ENCODE measurements at places on chromosomes 5 and 9.

DNA sequence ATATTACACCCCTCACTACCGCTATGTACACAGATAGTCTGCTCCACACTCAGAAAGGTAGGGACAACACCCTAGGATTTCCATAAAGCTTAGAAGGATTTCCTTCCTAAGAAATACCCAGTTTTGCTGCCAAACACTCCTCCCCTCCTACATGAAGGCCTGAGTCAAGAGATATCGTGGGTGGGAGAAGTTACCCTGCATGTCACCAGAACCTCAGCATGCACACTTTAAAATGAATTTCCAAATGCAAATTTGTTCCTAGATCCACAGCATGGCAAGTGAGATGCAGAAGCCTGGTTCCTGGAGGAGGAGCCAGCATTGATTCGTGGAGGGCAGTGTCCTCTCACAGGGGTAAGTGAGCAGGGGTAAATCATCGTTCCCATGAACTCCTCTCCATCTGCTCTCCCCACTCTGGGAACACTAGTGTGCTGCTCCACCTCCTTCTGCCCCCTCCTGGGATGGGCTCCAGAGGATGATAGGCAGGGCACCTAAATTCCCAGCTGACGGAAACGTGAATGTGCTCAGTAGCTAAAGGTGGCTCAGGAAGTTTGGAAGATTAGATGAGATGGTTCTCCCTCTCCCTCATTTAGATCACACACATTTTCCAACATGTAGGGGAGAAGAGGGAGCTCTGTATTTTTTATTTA, 76.7 kb downstream of the PDE4D start:
- DNase-seq = no peak

DNA sequence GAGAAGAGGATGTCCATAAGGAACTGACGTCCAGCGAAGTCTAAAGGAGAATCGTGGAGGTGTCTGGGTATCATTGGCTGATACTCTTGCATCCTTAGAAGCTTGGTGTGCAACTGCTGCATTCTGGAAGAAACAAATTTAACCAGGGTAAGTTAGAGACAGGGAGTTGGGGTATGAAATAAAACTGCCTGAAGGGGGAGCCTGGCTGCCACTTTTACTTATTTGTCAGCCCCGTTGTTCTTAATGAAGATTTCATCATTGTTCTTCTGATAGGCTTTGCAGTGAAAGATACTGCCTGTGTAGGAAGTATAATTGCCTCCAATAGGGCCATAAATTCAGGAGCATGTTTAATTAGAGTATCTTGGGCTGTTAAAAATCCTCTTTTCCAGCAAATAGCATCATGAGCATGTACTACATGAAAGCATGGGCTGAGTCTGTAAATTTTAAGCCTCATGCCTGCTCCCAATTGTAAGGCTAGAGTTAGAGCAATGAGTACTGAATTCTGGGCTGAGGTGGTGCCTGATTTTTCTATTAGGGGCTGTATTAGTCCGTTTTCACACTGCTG, 1264.5 kb upstream of the ACO1 start:
- peak; percentile 44 for DNase-seq

- no peak for DNase-seq
Observed at GRCh38 chr9:6930827-6931226, 173.1 kb downstream of the KDM4C start.

DNA sequence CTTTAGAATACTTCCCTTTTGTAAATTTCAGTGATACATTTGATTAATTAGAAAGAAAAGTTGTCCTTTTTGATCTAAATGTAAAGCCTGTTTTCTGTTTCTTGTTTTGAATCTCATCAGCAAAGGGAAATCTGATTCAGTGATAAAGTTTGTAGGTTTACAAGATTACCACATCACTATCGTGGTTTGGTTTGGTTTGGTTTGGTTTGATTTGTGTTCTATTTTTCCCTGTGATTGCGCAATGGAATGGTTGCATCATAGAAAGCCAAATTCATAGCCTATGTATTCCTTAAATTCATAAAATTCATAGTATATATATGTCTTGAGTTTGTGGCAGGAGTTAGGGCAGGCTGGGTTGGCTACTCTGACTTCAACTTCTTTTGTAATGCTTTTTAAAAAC, 15.2 kb downstream of the SRFBP1 start:
- peak; percentile 50 for DNase-seq

GRCh38 chr9:76082057-76082456, 191.6 kb downstream of the PCSK5 start:
- DNase-seq = no peak

DNA sequence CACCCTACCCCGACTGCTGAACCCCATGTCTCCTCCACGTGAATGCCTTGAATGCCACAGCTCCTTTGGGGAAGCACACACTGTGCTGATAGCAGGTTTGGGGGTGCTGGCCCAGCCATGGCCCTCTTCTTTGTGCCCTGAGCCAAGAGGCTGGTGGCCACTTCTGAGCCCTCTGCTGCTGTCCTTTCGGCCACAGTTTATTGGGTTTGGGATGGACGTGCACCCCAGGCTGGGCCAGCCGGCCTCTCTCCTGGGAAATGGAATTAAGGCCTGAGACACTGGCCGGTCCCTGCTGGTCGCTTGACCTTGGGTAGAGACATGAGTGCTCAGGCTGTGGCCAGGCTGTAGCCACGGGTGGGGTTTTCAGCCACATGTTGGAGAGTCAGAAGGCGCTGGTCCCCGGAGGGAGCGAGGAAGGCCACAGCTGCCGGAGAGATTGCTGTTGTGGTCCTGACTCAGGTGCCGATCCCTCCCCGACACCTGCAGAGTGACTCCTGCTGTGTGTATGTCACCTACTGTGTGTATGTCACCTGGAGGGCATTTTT, 26.6 kb downstream of the FAM163B start:
- no peak for DNase-seq

DNA sequence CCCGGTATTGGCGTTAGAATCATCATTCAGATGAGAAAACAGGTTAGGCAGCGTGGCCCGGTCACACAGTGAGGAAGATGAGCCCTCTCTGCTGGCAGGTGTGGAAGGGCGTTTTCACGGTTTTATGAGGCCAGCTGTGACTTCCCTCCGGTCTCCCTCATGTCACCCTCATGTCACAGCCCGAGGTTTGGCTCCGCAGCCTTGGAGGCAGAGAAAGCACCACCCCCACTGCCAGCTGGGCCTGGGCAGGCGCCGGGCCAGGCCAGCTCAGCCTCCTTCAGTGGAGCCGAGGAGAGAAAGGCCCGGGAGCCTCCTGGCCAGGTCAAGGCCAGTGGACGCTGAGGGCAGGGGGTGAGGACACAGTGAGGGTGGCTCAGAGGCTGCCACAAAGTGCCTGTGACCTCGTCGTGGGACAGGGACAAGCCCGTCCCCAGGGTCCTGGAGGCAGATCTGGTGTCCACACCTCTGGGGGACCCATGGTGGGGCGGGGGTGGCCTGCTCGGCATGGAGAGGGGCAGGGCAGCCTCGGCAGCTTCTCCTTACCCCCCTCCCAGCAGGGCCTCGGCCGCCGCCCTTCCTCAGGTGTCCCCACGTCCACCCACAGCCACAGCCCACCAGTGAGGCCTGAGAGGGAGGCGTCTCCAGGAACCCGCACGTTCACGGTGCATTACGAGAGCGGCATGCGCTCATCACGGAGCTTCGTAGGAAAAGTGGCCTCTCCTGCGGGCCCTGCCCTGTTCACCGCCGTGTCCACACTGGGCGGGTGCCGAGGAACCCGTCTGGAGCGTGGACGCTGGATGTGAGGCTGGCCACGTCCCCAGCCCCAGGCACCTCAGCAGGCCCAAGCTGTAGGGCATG, 32.2 kb downstream of the EXD3 start:
- no peak for DNase-seq

- no peak for DNase-seq
Observed at GRCh38 chr5:140642718-140643117, 3.5 kb downstream of the TMCO6 start.

GRCh38 chr9:113593682-113594281, 130.3 kb downstream of the RGS3 start:
- DNase-seq = peak; percentile 40

GRCh38 chr5:42879291-42879690, 67.6 kb upstream of the SELENOP start:
- DNase-seq = no peak

- no peak for DNase-seq
Observed at GRCh38 chr9:129422843-129423192, 198.1 kb downstream of the C9orf50 start.

- DNase-seq = no peak
Observed at GRCh38 chr5:36017004-36017403, 25.8 kb upstream of the UGT3A1 start.

DNA sequence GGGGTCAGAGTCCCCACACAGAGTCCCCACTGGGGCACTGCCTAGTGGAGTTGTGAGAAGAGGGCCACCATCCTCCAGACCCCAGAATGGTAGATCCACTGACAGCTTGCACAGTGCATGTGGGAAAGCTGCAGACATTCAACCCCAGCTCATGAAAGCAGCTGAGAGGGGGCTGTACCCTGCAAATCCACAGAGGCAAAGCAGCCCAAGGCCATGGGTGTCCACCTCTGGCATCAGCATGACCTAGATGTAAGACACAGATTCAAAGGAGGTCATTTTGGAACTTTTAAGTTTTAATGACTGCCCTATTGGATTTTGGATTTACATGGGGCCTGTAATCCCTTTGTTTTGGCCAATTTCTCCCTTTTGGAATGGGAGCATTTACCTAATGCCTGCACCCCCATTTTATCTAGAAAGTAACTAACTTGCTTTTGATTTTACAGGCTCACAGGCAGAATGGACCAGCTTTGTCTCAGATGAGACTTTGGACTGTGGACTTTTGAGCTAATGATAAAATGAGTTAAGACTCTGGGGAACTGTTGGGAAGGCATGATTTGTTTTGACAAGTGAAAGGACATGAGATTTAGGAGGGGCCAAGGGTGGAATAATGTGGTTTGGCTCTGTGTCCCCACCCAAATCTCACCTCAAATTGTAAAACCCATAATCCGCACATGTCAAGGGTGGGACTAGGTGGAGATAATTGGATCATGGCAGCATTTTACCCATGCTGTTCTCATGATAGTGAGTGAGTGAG, 56.3 kb upstream of the ITGA1 start:
- no peak for DNase-seq

GRCh38 chr5:107557051-107557658, 113.6 kb downstream of the EFNA5 start:
- no peak for DNase-seq

- no peak for DNase-seq
Observed at GRCh38 chr5:150135557-150136304, 19.9 kb downstream of the PDGFRB start.

- no peak for DNase-seq
Observed at GRCh38 chr5:120199559-120199958, 264.5 kb upstream of the PRR16 start.

DNA sequence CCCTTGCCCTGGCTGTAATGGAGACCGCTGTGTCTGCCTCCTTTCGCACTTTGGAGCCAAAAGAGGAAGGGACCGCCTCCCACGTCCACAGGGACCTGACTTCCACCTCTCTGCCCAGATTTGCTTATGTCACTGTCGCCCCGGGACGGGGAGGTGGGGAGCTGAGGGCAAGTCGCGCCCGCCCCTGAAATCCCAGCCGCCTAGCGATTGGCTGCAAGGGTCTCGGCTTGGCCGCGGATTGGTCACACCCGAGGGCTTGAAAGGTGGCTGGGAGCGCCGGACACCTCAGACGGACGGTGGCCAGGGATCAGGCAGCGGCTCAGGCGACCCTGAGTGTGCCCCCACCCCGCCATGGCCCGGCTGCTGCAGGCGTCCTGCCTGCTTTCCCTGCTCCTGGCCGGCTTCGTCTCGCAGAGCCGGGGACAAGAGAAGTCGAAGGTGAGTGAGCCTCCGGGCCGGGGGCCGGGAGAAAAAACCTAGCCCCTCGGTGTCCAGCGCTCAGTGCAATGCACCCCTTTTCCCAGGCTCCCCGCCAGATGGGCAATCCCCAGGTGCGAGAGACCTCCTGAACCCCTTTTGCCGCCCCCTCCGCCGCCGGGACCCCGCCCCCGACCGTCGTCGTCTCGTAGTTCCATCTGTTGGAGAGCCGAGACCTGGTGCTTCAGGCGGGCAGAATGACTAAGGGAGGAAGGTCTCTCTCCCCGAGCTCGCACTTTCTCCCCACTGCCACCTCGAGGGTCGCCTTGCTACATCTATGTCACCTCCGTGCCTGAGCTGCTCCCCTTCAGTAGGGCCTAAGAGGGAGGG, at the start of gene GPX3:
Gene GPX3 (plus strand): TSS at position 288 of the 807 bp plus-strand sequence. CDS start 64 bp downstream, at position 352.
- DNase-seq = peak; percentile 18

- no peak for DNase-seq
Observed at GRCh38 chr5:93348231-93348630, 232.8 kb downstream of the NR2F1-AS1 start.

DNA sequence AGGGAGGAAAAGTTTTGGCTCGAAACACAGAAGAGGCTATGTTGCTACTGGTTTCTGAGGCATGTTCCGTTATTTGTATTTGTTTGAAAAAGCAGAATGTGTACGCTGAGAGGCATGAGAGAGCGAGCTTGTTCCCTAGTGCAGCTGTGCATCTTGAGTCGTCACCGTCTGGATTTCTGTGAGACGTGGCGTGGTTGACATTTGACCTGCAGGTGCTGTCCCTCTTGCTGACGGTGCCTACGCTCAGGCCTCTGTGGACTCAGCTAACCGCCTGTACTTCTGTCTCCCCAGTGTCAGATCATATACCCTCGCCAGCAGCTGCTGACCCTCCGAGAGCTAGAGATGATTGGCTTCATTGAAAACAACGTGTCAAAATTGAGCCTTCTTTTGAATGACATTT, 21.5 kb downstream of the TRIP13 start:
- no peak for DNase-seq

DNA sequence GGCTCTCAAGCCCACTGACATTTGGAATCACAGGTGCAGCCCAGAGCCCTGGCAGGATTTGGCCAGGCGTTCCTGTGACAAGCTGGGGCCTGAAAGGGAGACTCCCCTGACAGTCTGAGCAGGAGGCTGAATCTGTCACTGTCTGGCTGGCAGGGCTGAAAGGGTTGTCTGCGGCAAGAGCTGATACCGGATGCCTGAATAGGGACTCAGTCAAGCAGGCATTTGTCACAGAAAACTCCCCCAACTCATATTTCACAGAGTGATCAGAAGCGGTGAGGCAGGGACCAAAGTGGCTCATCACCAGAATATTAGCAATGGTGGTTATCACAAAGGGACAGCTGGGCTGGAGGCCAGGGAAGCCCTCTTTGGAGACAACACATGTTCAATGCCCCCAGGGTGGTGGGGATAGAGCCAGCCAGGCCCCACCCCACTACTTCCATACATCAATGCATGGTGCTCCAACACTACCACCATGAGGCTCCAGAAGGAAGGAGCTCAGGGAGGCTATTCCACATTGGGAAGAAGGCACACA, 295.5 kb downstream of the DTWD2 start:
- no peak for DNase-seq

DNA sequence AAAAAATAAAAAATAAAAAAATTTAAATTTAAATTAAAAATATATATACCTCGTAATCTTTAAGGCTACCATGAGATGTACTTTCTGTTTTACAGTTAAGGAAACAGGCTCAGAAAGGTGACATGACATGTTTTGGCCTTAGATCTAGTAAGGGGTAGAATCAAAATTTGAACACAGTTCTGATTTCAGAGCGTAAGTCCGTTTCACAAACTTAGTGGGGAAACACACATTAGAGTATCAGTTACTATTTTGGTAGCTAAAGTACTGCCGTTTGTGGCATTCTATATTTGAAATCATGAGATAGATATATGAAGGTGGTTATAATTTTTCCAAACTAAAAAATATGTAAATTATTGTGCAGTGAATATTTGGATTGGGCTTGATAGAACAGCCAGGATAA, 186.2 kb downstream of the DENND1A start:
- DNase-seq = no peak

All from activated CD4-positive, alpha-beta T cell treated with anti-CD3 and anti-CD28 coated beads, Interleukin-10, Interleukin-2, amounts not matched to agents 100 ng/mL and 50 ng/mL, durations not matched to agents 16 hours and 8 hours (primary cell).